HuH-7.5 (cell line): ENCODE measurements at places on chromosomes 7 and 10.

- DNase-seq: no peak
Observed at GRCh38 chr7:94088560-94088959, 84.4 kb upstream of the BET1 start.

GRCh38 chr10:43347997-43348396 is 23.4 kb upstream of the FXYD4 start:
- DNase-seq: no peak

GRCh38 chr10:35925493-35925892 is 283.4 kb upstream of the FZD8 start:
- no peak for DNase-seq

DNA sequence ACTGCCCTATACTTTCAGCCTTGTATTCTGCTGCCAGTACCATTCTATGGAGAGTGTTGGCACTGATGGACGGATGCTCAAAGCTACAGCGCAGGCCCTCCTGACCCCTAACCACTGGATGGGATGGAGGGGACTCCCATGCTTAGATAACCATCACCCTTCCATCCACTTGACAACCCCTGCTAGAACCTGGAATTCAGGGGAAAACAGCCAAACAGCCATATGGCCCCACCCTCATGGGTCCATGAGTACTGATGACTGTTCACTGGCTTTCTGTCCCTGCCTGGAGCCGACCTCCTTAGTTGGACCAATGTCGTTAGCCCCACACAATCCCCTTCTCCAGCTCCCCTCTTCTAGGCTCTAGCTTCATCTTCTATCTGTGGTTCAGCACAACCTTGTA is 16.2 kb downstream of the DUSP5 start:
- DNase-seq: no peak

GRCh38 chr10:71729161-71729636 is 9.6 kb upstream of the C10orf105 start:
- no peak for DNase-seq

GRCh38 chr10:132194726-132195125 is 8.0 kb downstream of the DPYSL4 start:
- DNase-seq: no peak

DNA sequence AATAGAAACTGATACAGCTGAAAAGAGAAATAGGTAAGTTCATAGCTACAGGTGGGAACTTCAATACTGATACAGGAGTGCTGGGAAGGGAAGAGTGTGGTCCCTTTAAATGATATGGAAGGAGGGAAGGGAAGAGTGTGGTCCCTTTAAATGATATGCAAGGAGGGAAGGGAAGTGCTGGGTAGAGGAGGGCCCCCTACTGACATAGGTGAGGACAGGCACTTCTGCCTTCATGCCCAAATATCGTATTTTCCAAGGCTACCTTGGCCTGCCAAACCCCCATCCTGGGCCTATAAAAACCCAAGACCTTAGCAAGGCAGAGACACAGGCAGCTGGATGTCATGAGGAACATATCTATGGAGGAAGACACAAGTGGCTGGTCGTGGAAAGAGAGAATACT is 92.3 kb downstream of the MAGI2 start:
- DNase-seq: no peak

DNA sequence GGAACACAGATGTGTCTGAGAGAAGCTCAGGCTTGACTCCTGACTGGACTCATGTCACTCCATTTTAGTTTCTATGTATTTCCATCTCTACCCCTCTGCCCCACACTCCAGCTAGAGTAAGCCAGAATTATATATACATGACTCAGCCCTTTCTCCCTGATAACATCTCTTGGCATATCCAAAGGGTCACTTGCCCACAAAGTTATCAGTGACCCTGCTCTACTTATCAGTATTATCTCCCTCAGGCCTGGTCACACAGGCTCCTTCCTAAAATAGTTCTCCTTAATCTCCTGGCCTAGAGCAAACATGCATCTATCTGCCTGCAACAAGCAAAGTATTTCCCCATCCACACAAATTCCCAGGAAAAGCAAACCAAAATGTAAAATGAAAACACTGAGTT is 598.3 kb downstream of the SUGCT start:
- peak; percentile 24 for DNase-seq

GRCh38 chr7:159207393-159207792 is 62.7 kb upstream of the VIPR2 start:
- no peak for DNase-seq

DNA sequence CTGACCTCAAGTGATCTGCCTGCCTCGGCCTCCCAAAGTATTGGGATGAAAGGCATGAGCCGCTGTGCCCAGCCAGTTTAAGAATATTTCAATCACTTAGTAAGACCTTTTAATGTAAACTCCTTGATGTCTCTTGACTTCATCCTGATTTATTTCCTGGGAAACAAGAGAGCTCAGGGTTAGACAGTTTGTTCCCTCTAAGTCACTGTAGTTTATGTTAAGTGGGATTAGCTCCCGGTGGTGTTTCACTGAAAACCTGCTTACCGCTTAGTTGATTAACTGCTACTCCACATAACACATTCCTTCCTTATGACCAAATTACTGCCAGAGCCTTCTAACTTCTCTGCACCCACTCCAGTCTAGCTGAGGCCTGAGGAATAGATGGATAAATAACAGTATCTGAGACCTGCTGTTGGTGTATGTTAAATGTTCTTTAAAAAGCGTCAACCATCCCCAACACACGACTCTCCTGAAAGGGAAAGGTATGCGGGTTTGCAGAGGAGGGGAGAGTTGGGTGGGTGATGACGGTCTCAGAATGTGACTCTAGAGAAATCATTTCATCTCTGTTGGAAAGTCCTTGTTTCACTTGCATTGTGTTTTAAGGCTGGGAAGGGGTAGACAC is 48.7 kb downstream of the CREB3L2 start:
- no peak for DNase-seq

DNA sequence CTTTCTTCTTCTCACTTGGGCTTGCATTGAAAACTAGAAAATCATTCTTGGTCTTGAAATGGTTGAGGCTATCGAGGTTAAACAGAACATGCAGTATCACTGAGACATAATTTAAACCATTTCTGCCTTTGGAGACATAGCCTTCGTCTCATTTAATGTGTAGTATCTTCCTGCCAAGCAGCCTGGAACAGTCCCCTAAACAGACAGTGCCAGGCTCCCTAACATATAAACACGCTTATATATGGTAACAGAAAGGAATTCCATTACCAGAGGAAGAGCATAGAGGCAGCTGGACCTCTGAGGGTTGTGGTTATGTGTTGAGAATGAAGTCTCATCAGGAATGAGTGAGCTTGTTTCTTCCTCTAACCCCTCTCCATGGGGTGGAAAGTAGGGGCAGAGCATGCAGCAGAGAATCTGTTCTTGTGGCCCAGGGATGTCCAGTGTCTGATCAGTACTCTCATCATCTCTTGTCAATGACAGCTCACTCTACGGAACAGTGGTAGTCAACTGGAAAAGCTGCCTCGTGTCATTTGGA is 11.2 kb downstream of the CACNB2 start:
- no peak for DNase-seq

- DNase-seq: no peak
Observed at GRCh38 chr7:77782383-77782782, 15.9 kb downstream of the TMEM60 start.

DNA sequence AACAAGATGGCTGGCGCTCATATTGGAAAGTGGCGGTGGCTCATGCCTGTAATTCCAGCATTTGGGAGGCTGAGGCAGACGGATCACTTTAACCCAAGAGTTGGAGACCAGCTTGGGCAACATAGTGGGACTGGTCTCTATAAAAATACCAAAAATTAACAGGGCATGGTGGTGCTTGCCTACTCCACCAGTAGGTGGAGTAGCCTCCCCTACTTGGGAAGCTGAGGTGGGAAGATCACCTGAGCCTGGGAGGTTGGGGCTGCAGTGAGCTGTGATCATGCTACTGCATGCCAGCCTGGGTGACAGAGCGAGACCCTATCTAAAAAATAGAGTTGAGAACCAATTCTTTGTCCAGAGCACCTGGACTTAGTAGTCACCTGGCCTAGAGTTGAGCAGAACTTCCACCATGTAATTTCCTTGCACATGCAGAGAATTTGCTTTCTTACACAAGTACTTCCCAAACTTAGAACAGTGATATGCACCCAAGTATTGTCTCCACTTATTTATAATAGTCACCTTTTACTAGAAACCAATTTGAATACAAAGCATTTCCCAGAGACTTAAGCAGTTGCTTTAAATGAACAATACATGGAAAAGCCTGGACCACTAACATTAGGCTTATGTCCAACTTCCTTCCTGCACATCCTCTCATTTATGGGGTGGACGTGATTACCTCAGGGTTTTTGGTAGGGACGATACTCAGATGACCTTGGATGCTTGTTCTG is 15.9 kb downstream of the LAMB4 start:
- DNase-seq: no peak

DNA sequence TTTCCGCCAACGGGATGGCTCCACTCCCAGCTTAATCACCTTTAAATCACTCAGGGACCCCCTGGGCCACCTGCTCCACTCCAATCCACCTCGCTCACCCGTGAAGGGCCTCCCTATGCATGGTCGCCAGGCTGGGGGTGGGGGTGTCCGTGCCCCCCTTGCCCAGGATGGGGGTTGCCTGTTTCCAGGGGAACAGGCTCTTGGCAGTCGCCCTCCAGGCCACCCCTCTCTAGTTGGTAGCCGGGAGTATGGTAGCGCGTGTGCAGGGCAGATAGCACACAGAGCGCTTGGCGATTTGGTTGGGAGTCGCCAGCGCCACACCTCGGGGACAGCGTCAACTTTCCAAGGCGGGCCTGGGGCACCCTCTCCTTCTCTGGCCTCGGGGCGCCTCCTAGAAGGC is 134.9 kb upstream of the ZNF92 start:
- no peak for DNase-seq

DNA sequence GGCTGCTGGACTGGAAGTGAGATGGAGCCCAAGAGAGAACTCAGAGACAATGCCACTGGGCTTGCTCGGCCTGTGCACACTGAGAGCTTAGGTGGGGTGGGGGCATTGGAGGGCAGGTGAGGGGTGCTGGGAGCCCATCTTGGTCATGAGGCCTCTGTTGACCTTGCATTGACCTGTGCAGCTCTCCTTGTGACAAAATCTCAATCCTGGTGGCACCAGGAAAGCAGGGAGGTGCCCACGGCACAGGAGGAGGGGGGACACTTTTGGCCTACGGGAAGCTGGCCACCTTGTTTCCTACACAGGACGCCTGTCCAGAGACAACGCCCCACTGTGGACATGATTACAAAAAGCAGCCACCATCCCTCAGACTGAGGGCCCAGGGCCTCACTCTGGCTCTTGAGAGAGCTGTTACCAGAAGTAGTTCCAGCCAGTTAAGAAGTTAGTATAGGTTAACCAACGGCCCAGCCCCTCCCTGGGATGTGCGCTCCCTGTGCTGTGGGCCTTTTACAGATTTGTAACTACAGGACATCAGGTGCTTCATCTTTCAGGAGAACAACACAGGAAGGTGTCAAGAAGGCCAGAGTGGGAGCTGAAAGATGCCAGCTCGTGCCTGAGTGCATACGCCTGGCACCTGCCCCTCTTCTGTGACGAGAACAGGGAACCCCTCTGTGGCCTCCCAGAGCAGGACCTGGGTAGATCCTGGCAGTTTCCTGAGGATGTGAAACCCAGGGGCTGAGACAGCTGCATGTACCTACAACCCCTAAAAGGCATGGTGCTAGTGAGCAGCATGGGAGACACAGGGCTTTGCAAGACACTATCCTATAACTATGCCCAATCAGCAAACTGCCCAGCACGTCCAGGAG is 10.3 kb downstream of the PKD1L1 start:
- DNase-seq: no peak

DNA sequence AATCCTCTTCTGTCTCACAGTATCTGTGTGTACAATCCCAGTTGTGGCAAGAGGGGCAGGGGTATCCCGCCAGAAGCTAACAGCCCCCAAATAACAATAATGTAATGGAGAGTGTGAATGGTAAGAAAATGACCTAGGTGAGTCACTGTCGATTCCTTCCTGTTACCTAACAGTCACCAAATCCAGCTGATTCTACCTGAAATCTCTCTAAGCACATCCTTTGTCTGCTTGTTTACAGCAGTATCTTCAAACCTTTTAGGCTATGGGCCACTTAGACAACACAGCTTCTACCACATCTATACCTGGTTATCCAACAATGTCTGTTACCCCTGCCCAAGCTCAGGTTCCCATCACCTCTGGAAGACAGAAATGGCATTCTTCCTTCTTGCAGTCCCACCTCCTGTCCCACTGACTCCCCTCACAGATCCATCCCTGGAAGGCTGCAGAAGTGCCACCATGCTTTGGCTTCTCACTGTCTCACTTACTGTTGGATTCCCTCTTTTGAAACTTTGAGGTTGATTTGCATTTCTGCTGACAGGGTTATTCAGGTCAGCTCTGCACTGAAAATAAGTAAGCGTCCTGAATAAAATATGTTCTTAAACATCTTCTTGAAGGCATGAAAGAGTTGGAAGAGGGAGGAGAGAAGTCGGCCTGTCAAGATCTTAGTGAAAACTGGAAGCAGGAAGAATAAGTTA is 13.1 kb downstream of the PIP4K2A start:
- no peak for DNase-seq

DNA sequence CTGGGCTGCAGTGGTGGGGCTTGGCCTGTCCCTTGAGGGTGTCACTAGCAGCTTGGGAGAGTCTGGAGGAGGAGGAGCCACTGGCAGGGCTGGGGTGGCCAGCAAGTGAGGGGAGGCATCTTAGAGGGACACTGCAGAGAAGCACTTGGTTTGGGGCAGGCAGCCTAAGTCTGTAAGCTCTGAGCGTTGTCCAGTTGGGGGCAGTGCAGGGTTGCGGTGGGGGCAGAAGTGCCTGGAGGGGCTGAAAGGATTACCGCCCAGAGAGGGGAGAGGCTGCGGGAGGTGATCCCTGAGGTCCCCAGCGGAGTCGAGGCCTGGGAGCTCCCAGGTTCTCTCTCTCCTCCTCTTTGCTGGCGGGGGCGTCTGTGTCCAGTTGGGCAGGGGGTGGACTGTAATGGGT is 7.4 kb downstream of the ADCYAP1R1 start:
- DNase-seq: no peak

DNA sequence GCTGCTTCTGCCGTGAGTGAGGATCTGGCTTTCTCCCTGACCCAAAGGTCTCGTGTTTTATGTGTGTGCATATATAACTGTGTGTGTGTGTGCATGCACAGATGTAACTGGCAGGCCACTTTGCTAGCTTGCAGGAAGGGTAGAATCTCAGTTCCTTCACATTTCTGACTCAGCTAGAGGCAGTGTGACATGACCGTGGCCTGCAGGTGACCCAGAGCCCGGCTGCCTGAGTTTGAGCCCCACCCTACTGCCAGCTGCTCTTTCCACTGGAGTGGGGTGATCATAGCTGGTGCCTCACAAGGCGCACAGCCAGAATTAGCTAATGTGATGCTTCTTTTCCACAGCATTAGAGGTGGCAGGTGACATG is 9.3 kb upstream of the MYL7 start:
- DNase-seq: no peak
